ENCODE measurements at places on chromosomes 11 and 22. TPM values are rescaled to one million over a fixed set of nuclear protein-coding genes. Genes with fewer than 3 reads are reported as not detected.

GRCh38 chr11:13091373-13091772 lies 82.3 kb downstream of the RASSF10 start:
- no peak for DNase-seq

- DNase-seq: no peak
Observed at GRCh38 chr11:63966444-63966843, 8.0 kb upstream of the COX8A start.

DNA sequence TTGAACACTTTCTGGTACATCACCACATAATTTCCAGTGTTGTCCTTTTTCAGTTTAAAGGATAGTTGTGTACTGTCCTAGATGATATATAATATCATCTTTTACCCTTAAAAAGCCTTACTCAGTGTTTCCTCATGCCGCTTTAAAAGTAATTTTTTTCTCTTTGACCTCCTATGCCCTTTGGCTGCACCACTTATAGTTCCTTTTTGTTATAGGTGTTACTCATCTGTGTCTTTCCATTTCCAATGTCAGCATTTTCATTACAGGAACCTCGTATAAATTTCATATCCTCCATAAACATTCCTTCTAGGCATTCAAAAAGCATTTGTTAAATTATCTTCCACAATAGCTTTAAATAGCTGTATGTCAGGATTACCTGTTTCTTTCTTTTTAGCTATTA lies 40.8 kb downstream of the USP47 start:
- DNase-seq: no peak

GRCh38 chr11:7905961-7906429 lies 25.1 kb downstream of the OR10A6 start:
- DNase-seq: no peak

LDLRAD3 gene
- polyA plus RNA-seq: 4.9 TPM

CSNK2A3 gene
- 0.33 TPM for polyA plus RNA-seq

CDHR5 gene
- not detected for polyA plus RNA-seq

KRTAP5-11 gene
- not detected for polyA plus RNA-seq

CAVIN3 gene
- polyA plus RNA-seq: not detected
